ENCODE measurements at places on chromosomes 5 and 9.

GRCh38 chr5:173880306-173880985 is 7.7 kb upstream of the CPEB4 start:
- DNase-seq = no peak

- DNase-seq = no peak
Observed at GRCh38 chr9:114798780-114799427, 6.9 kb downstream of the TNFSF15 start.

- no peak for DNase-seq
Observed at GRCh38 chr5:150618163-150618562, 22.3 kb upstream of the SYNPO start.

GRCh38 chr9:125637241-125637640 is 69.8 kb downstream of the MAPKAP1 start:
- no peak for DNase-seq

DNA sequence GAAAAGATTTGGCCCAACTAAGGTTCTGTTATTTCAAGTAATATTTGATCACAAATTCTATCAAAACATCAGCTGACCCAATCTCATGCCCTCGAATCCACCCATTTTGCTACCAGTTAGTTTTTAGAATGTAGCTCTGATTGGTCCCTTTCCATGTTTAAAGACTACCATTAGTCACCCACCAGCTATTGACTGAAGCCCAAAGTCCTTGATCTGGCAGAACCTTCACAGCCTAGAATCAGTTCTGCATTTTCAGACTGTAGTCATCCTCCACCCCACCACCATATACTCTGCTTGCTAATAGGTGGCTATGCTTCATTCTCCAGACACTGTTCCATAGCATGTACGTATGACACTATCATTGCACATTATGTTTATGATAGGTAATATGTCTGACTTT is 182.2 kb upstream of the TARS1 start:
- no peak for DNase-seq

- no peak for DNase-seq
Observed at GRCh38 chr5:113900141-113900540, 386.6 kb downstream of the YTHDC2 start.

DNA sequence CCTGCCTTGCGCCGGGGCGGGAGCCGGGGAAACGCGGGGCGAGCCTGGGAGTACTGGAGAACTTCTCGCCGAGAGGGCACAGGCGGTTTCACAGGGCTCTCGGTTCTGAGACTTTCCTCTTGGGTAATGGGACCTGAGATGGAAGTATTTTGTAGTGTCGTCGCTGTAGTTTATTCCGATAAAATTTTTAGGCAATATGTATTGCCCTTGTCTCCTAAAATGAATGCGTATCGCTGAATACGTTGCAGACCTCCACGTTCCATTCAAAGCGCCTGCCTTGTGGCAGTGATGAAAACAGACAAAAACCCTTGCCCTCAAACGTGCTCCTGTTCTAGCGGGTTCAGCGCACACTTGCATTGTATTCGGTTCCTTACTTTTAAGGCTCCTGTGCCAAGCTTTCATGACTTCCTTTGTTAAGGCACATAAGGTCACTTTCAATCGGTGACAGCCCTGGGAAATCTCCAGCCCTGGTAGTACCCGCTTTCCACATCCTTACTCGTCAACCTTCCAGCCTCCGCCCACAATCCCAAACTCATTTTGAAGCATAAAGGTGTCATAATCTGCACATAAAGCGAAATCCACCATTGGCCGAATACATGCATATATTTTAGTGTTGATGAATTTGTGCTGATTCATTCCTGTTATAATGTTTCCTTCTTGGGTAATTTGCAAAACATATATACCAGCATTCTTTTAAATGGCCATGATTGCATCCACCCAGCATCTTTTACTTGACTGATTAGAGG is 694 bp downstream of the RMI1 start:
- peak; percentile 23 for DNase-seq

DNA sequence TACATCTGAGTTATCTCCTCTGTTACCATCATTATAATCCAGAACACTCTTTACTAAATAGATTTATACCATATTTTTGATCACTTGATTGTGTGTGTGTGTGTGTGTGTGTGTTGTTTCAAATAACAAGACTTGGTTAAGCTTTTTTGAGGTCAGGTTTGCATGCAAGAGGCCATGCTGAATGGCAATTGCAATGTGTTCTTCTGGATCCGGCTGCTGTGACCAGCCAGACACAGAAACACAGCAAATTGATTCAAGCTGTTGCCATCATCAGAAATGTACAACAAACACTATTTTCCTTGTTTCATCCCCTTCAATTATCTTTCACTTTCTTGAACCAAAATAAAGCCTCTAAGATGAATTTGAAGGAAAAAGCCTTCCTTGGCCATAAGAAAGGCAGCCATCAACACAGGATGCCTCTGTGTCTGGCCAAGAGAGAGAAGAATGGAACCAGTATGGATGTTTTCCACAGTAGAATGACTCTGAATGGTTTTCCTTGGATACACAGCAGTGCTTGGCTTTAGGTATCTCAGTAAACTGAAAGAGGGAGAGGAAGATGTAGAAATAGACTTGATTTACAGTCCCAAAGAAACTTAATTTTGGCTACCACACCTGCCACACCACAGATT is 53.9 kb downstream of the DPYSL3 start:
- no peak for DNase-seq

All from stimulated activated CD4-positive, alpha-beta T cell treated with anti-CD3 and anti-CD28 coated beads, Interleukin-12 subunit alpha, Interleukin-12 subunit beta, amount 100 ng/mL, for 48 hours (primary cell).